ENCODE measurements at places on chromosomes 4 and X. TPM values are rescaled to one million over a fixed set of nuclear protein-coding genes. Genes with fewer than 3 reads are reported as not detected.

DNA sequence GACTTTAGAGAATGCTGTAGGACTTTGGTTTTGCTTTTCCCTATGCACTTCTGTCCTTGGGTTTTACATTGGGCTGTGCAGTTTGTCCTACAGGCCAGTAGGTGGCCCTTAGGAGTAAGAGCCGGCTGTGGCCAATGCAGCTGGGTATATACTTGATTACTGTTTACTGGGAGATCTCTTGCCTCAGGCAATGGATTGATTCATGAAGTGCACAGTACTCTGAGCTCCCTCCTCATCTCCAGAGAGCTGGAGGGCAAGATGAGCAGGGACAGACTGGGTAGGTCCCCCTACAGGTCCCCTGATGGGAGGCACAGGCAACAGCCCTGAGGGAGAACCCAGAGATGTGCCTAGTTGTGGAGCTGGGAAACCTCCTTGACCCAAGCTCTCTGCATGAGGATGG lies 103.8 kb upstream of the QRFPR start:
- peak; percentile 59 for ATAC-seq

Gene PLAC1
- not detected for total RNA-seq

DNA sequence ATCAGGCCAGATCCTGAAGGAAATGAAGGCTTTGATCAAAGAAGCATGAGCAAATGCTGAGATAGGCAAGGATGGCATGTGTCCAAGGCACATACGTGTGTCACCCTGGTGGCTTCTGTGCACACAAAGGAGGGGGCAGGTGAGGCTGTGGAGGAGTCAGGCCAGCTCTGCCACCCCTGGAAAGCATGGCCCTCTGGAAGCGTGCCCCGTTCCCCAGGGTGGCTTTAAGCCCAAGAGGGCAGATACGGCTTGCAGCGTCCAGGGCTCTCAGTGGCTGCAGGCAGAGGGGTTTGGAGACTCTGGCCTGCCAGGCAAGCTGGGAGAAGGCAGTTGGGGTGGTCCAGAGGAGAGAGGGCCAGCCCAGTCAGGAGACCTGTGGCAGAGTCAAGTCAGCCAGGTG lies 25.6 kb downstream of the PNMA6E start:
- ATAC-seq, result no peak

DNA sequence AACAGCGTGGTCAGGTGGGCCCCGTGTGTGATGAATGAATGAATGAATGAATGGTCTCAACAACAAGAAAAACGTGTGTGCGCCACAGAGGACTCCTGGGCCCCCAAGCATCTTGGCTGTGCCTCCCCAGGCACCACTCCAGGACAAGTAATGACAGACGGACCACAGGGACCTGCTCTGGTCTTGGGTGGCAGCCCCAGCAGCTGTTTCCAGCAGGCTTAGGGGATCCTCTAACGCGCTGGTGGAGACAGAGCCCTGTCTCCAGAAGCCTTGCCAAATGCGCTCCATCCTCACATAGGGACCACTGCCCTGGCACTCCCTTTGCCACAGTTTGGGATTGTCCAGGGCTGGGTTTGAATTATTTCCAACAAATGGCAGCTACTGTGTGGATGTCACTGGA lies 39.1 kb downstream of the PSAPL1 start:
- ATAC-seq, result no peak

Gene AMBN
- total RNA-seq, result not detected

- ATAC-seq, result no peak
Measured at GRCh38 chr4:137641544-137641943, 109.2 kb upstream of the PCDH18 start.

GRCh38 chrX:134548257-134549201 lies 88.6 kb downstream of the HPRT1 start:
- ATAC-seq, result no peak

Gene MAGEA10
- total RNA-seq, result not detected

Gene WDR17
- 2.9 TPM for total RNA-seq

Gene IL3RA
- 0.52 TPM for total RNA-seq

- ATAC-seq, result no peak
Measured at GRCh38 chr4:85823295-85823694, 348.3 kb downstream of the ARHGAP24 start.

DNA sequence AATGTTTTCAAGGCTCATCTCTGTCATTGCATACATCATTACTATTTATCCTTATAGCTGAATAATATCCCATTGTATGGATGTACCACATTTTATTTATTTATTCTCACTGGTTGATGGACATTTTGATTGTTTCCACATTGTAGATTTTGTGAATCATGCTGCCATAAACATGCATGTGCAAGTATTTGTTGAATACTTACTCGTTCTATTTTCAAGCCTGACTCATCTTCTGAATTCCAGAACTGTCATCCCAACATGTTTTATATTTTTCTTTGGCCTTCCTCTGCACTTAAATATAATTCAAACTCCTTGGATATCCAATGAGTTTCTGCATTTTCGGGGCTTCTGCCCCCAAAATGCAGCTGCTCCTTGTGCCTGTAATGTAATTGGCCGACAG lies 77.6 kb downstream of the MXRA5 start:
- no peak for ATAC-seq

DNA sequence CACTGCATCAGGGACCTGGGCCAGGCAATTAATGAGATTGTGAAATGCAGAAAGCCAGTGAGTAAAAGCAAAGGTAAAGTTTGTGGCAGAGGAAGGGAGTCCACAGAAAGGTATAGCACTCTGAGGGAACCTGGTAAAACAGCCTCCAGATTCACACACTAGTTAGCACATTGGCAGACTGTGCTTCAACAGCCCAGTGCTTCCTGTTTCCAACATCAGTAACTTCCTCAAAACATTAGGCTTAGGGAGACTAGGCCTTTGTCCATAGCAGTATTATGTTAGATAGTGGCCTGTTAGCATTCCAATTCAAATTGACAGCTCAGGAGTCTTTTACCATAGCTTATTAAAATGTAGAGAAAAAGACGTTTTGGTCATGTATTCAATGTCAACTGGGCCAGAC lies 582.6 kb upstream of the ACTRT1 start:
- ATAC-seq, result no peak

DNA sequence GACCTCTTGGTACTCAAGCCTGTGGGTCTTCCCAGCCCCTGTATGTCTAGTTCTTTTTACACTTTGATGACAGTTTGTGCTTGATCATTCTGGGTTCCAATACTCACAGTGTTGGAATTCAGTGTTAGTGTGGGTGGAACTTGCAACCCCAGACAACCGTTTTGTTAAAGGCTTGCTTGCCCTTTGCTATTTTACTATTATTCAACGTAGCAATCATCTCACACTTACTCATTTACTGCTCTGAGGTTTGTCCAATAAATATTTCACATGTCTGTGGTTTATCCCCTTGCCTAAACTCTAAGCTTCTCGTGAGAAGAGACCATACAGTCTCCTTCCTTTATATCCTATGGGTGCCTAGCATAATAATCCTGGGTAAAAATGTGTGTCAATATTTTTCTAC lies 15.3 kb downstream of the CCNG2 start:
- no peak for ATAC-seq

DNA sequence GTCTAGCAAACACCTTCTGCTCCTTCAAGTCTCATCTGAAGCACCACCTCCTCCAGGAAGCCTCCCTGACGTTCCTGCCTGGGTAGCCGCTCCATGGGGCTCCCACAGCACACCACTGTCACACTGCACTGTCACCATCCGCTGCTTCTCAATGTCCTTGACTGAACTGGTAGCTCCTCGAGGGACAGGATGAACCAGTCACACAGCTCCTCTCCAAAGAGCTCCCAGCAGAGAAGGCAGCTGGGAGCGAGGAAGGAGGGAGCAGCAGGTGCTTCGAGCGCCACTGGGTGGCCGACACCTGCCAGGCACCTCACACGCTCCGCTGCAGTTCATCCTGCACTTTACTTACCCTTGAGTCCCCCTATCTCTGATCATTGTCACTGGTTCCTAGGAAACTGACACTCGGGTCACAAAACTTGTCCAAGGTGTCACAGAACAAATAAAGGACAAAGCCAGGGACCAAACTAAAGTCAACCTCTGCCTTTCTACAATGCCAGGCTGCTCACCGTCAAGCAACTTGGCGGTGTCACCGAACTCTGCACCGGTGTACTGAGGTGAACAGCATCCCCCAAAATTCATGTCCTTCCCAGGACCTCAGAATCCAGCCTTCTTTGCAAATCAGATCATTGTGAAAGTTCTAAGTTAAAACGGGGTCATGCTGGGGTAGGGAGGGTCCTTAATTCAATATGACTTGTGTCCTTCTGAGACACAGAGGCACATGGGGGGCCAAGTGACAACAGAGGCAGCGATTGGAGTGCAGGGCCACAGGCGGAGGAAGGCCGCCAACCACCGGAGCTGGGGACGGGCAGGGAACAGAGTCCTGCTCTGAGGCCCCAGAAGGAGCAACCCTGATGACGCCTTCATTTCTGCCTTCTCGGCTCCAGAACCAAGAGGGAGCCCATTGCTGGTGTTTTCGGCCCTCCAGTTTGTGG lies 5.5 kb upstream of the S100P start:
- ATAC-seq, result no peak

DNA sequence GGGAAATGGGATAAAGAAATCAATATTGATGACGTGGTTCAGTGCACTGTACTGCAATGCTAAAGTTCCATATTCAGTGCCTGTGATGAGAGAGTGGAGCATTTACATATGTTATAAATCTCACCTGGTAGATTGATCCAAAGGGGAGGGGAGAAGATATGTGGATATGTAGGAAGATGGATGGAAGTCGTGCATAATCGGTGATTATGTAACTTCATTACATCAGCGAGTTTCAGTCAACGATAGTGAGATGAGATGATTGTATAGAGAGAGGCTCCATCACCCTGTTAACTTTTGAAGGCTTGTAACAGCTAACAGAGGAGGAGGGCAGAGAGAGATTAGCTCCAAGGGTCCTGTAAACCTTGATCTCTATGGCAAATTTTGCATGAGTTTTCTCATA lies 1.8 kb downstream of the IL1RAPL1 start:
- ATAC-seq, result no peak

- ATAC-seq, result no peak
Measured at GRCh38 chr4:107999932-108000539, 10.3 kb downstream of the HADH start.

DNA sequence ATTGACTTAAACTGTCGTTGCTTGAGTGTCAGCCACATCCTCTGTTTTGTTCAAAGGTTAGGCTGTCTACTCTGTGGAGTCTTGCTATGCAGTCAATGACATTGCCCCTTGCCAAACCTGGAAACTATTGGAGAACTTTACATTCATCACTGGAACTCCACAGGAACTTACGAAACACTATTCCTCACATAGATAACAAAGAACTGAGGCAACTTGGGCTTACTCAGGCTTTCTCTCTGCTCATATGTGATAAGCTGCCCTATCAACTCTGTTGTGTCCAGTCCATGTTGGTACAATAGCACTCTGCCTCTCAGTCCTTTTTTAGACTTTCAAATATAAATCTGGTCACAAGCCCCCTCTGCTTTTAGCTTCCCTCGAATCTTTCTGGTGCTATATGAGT lies 9.4 kb downstream of the NPY5R start:
- ATAC-seq, result no peak

GRCh38 chr4:3524349-3524748 lies 7.9 kb downstream of the LRPAP1 start:
- ATAC-seq, result no peak

Gene TNIP3
- 3.6 TPM for total RNA-seq

DNA sequence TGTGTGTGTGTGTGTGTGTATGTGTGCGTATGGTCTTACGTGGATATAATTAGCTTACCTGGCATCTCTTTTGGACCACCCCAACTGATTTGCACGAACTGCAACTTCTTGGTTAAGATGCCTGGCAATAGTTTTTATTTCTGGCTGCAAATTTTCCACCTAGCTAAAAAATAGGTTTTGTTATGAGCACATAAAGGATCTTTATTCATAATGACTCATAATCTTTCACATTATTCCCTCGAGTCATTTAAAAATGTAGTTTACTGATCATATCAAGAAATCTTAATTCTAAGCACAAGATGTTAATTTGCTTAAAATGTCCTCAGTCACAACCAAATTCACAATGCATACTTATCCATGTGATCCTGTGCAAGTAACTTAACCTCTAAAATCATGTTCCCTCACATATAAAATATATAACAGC lies 1.5 kb downstream of the COX18 start:
- peak; percentile 6 for ATAC-seq
